ENCODE measurements at places on chromosomes 5 and 9. TPM values are rescaled to one million over a fixed set of nuclear protein-coding genes. Genes with fewer than 3 reads are reported as not detected.

The EXOSC2 gene
- 27.7 TPM for total RNA-seq

The NTNG2 gene
- total RNA-seq = 0.77 TPM

The LHX6 gene
- 1.9 TPM for total RNA-seq

The BTNL8 gene
- total RNA-seq = 0.13 TPM

The HTR4 gene
- total RNA-seq = not detected

The MYMK gene
- total RNA-seq = not detected

The SPAAR gene
- 2.8 TPM for total RNA-seq

The PRR7 gene
- 2.2 TPM for total RNA-seq

The NSG2 gene
- not detected for total RNA-seq

The SPINK1 gene
- not detected for total RNA-seq

The SPATA31E1 gene
- total RNA-seq = not detected

The FOXD4L6 gene
- under 0.01 TPM for total RNA-seq

The C9orf50 gene
- total RNA-seq = not detected

The MYOZ3 gene
- total RNA-seq = 0.13 TPM

The SMIM33 gene
- under 0.01 TPM for total RNA-seq

The PCDHB15 gene
- total RNA-seq = 0.26 TPM

The PCDHA8 gene
- total RNA-seq = not detected

The TUBB4B gene
- 144 TPM for total RNA-seq

The ARL14EPL gene
- under 0.01 TPM for total RNA-seq

The TUT7 gene
- 16.0 TPM for total RNA-seq

The IL33 gene
- 2.8 TPM for total RNA-seq

The COL23A1 gene
- 0.13 TPM for total RNA-seq

The TICAM2 gene
- total RNA-seq = 0.25 TPM

The FBLL1 gene
- total RNA-seq = 1.1 TPM

The KCNV2 gene
- not detected for total RNA-seq

The PTGES gene
- 0.26 TPM for total RNA-seq

The PCDHB13 gene
- total RNA-seq = 0.51 TPM

The CNTNAP3B gene
- 34.4 TPM for total RNA-seq

The HK3 gene
- total RNA-seq = not detected

The CTSL gene
- 496 TPM for total RNA-seq

The SLCO6A1 gene
- not detected for total RNA-seq

The ENTPD2 gene
- not detected for total RNA-seq

The NRG2 gene
- 0.51 TPM for total RNA-seq

The RNF183 gene
- total RNA-seq = not detected

The CSF2 gene
- total RNA-seq = 0.13 TPM

The NR4A3 gene
- total RNA-seq = under 0.01 TPM

The ZNF366 gene
- 1.9 TPM for total RNA-seq

The DBH gene
- total RNA-seq = not detected

The FOXD4L5 gene
- total RNA-seq = under 0.01 TPM

The IL3 gene
- not detected for total RNA-seq

The IZUMO3 gene
- not detected for total RNA-seq

The IRX2 gene
- 1.5 TPM for total RNA-seq

The ERCC6L2 gene
- 32.1 TPM for total RNA-seq

The MOB3B gene
- 1.9 TPM for total RNA-seq

The NRARP gene
- 36.6 TPM for total RNA-seq

The ECSCR gene
- total RNA-seq = 421 TPM

The ARHGEF37 gene
- total RNA-seq = 20.6 TPM

The S100Z gene
- not detected for total RNA-seq

The RLN1 gene
- 0.13 TPM for total RNA-seq

The SLC46A2 gene
- total RNA-seq = not detected

The SLC22A4 gene
- 5.7 TPM for total RNA-seq

The KLHL3 gene
- 50.4 TPM for total RNA-seq

The C8G gene
- 0.77 TPM for total RNA-seq

The GRPEL2 gene
- total RNA-seq = 103 TPM

The SLC34A3 gene
- total RNA-seq = not detected

The SPINK4 gene
- not detected for total RNA-seq

The SLC36A2 gene
- total RNA-seq = not detected
